ENCODE measurements at places on chromosomes 6 and 20.

- DNase-seq = peak; percentile 58
Observed at GRCh38 chr6:159979136-159979874, 10.4 kb downstream of the IGF2R start.

DNA sequence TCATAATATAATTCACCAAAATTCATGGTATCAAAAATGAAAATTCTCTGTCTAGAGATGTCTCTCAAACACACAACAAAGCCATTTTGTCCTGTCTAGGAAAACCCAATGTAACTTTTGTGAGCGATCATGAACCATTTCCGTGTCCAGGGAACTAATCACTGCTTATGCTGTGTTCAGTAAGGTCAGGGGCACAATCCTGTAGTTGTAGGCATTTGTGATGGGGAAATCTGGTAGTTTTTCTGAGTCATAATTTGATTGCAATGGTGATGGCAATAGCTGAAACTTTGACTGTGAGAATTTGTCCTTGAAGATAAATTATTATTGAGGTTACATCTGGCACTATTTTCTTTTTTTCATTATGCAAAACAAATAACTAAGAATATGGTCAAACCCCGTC is 21.0 kb upstream of the GCLC start:
- DNase-seq = no peak

GRCh38 chr6:20404641-20405032 is 3.0 kb downstream of the E2F3 start:
- peak; percentile 80 for DNase-seq

- no peak for DNase-seq
Observed at GRCh38 chr6:122818866-122819265, 29.8 kb downstream of the SMPDL3A start.

GRCh38 chr20:50634191-50634590 is 57.2 kb downstream of the RIPOR3 start:
- no peak for DNase-seq

DNA sequence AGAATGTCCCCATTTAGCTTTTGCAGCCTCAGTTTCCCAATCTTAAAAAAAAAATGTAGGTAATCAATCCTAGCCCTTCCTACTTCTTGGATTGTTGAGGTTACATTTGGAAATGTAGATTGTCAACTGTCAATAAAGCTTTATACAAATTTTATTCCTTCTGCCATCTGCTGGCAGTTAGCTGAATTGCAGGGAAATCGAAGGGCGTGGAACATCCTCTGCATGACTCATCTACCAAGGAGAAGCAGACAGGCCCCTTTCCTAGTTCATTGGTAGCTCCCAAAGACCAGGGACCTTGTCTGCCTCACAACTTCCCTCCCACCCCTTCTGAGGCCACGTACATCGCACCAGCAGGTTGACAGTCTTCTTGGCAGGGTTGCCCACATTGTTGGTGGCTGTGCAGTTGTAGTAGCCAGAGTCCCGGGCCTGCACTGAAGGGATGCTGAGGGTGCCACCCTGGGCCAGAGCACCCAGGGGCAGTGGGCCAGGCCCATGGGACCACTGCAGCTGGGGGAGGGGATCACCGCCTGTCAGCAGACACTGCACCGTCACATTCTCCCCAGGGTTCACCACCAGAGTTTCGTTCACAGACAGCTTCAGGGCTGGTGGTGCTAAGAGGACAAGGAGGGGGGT is 43.6 kb downstream of the MDGA1 start:
- peak; percentile 75 for DNase-seq

DNA sequence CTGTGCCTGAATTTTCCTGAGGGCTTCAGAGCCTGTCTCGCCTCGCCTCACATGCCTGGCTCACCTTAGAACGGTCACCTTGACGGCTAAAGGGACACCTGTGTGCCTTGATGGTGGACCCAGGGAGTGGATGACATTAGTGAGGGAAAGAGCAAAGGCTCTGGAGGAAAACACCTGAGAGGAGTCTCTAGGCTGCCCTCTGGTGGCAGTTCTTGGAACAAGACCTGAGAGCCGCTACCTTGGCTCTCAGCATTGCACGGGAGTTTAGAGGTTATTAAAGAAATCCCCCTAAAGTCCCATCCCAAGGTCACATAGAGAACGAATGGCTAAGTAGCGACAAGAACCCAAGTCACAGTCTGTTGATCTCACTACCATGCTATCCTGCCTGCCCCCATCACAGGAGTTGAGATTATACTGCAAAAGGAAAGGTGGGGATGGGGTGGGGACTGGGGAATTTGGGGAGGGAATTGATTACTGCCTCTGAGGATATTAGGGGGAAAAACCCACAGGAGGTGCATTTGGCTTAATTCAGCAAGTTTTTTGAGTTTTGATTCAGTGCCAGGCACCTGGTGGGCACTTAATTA is 7.9 kb upstream of the CDSN start:
- peak; percentile 85 for DNase-seq

DNA sequence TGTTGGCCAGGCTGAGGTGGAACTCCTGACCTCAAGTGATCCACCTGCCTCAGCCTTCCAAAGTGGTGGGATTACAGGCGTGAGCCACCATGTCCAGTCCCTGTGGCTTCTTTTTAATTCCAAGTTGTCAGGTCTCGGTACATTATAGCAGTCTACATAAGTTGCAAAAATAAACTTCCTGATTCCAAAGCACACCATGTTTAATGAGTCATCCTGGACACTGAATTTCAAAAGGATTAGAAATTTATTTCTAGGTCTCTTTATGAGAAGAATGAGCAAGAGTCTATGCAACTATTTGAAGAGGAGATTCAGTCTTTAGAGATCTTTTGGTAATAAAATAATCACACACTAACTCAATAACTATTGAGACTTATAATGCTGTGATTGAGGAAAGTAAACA is 63.9 kb upstream of the MCHR2 start:
- DNase-seq = no peak

- no peak for DNase-seq
Observed at GRCh38 chr20:41694796-41695195, 76.6 kb upstream of the CHD6 start.

- DNase-seq = no peak
Observed at GRCh38 chr20:316316-317068, 8.9 kb upstream of the SOX12 start.

DNA sequence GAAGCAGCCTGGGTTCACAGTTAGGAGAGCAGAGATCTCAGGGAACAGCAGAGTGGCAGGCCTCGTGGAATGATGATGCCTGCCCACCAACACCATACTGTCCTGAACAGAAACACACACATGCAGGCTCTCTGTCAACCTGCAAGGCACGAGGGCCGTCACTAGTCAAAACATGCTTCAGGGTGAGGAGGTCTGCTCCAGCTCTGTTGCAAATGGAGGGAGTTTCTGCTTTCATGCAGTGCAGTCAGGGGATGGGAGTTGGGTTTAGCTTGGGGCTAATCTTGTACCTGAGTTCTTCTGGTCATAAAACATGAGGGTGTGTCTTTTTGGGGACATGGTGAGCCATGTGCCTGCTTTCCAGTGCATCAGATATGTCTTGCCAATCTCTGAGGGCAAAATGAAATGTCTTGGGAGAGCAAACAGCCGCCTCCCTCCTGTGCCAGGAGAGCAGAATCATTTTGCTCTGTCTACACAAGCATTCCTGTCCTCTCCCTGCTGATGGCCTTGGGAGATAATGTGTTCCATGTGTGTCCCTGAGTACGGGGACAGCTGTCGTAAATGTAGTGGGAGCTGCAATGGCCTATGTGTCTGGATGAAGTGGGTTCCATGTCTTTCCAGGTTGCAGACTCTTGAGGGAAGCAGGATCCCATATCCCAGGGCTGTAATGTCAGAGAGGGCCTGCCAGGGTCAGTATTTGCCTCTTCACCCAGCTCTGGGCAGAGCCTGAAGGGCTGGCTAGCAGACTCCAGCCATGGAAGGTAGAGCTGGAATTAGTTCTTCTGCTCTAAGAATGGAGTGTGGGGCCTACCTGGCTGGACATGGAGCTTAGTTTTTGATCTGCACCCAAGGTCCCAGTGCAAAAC is 40.6 kb downstream of the MAFB start:
- no peak for DNase-seq

DNA sequence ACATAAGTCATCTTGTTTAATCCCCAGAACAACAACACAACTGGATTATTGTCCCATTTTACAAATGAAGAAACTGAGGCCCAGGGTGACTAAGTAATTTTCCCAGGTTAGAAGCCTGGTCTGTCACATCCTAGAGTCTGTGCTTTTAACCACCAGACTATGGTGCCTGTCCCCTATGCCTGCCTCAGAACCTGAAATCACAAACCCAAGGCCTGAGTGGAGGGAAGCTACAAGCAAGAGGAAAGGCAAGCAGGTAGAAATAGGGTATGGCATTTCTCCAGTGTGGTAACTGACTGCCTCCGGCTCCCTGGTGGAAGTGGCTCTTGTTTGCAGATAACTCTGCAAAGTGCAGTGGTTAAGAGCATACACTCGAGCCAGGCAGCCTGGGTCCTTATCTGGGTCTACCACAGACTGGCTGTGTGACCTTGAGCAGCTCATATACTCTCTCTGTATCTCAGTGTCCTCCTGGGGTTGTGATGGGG is 2.5 kb downstream of the TMEM63B start:
- no peak for DNase-seq

DNA sequence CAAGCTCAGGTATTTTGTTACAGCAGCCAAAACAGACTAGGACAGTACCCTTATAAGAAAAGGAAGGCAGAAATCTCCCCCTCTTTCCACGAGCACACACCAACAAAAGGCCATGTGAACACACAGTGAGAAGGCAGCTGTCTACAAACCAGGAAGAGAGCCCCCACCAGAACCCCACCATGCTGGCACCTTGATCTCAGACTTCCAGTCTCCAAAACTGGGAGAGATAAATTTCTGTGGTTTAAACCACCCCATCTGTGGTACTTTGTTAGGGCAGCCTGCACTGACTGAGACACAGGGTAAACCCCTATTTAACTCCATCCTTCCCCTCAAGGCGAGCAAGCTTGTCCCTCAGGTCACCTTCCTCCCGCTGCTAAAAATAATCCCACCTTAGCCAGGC is 475.8 kb upstream of the JARID2 start:
- no peak for DNase-seq

DNA sequence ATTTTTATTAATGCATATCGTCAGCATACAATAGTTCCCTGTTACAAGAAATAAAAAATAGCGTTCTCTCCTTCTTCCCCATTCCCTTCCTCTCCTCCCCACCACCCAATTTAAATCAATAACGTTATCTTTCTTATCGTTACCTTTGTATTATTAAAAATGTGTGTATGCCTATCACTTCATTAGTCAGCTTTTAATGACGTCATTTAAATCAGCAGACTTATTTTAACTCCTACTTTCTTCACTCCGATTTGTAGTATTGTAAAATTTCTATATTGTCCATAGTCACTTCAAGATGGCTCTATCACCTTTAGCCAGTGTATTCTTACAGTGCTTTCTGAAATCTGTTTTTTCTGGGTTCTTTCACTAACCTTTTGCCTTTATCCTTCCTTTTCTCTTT is 89.1 kb downstream of the MKKS start:
- DNase-seq = no peak

DNA sequence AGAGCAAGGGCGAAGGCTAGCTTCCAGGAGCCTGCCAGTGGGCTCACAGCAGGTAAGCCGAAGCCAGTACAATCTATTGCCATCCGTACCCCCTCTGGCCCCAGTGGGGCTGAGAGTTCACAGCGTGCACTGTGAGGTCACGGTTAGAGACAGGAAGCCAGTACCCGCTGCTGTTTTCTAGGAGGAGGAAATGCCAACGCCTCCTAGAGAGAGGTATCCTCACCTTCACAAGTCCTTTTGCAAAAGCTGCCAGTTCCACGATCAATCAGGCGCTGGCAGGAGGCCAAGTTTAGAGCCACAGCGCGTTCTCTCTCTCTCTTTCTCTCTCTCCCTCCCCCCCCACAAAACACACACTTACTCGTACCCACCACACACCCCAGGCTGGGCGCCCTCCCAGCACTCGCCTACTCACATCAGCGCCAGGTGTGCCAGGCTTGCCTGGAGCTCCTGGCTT is 22.5 kb downstream of the COL9A1 start:
- DNase-seq = no peak

GRCh38 chr6:168678588-168678987 is 237.6 kb downstream of the SMOC2 start:
- DNase-seq = no peak

Data from activated naive CD4-positive, alpha-beta T cell treated with anti-CD3 and anti-CD28 coated beads, Interleukin-2, amount 10 ng/mL, durations not matched to agents 7 days and 5 days (primary cell).